Mammary epithelial cell (primary cell): ENCODE measurements at places on chromosomes 5 and 9. TPM values are rescaled to one million over a fixed set of nuclear protein-coding genes. Genes with fewer than 3 reads are reported as not detected.

GRCh38 chr5:115838885-115839518 is 2.4 kb downstream of the ATG12 start:
- peak; percentile 48 for DNase-seq

- DNase-seq = no peak
Observed at GRCh38 chr5:180487556-180487955, 6.6 kb upstream of the CNOT6 start.

DNA sequence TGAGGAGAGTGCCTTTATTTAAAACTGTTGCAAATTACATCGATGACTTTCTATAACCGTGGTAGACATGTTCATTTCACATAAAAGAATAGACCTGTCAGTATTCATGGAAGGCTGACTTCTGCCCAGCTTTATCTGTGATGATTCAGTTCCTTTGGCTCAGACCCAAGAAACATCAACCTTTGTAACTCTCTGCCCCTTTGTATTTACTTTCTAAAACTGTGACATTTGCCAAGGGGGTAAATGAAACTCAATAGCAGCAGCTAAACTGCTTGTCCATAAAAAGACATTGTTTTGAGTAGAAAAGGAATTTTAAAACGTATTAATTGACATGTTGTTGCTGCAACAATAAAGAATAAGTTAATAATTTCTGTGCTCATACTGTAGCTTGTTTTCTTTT is 137.8 kb upstream of the ANKH start:
- DNase-seq = peak; percentile 74

GRCh38 chr5:151127926-151128325 is 29.7 kb downstream of the ANXA6 start:
- DNase-seq = no peak

GRCh38 chr5:176530983-176531901 is 6.0 kb downstream of the RNF44 start:
- DNase-seq = no peak

The GPR151 gene
- not detected in 2 replicates for total RNA-seq
